Left renal cortex interstitium (tissue), 4 donors: ENCODE measurements at places on chromosomes 5 and 9. TPM values are rescaled to one million over a fixed set of nuclear protein-coding genes. Genes with fewer than 3 reads are reported as not detected.

DNA sequence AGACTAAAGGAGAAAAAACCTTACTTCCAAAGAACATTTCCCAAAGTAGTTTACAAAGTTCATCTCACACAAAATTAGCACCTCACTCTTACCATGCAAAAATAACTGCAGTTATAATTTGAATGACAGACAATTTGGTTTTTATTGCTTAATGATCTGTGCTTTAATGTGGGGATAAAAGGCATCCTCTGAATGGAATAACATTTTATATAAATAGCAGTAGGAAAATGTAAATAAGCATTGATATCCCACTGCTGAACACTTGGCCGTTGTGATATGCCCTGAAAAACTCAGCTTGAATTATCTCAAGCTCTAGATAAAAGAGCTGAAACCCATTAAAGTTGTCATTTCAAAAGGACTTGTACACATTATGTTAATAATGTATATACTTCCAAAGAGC lies 93.2 kb downstream of the OSMR start:
- no peak for DNase-seq

DNA sequence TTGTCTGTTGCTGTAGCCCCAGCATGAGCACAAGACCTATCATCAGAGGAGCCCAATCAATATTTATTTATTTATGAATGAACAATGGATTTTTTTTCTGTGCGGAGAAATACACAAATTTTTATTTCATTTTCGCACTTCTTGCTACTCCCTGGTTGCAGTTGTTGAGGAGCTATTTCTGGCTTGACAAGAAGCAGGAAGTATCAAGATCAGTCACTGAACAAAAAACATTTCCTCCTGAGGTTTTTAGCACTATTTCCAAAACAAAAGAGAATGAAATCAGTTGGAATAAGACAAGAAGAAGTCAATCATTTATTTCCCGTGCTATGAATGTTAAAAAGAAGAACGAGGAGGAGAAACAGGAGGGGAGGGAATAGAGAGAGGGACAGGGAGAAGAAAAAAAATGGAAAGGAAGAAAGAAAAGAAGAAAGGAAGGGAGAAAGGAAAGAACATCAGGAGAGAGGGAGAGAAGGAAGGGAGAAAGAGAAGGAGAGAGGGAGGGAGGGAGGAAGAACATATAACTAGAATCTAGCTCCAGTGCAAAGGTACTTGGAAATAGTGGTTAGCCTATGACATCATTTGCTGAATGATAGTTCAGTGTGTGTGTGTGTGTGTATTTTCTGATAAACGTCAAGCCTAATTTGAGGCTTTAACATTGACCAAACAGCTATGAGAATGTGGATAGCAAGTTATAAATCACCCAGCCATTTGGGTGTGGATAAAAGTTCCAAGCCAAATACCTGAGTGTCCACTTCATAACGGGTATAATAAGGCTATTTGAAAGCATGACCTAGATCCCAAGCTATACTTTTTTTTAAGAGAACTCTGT lies 586.0 kb downstream of the EBF1 start:
- DNase-seq = no peak

DNA sequence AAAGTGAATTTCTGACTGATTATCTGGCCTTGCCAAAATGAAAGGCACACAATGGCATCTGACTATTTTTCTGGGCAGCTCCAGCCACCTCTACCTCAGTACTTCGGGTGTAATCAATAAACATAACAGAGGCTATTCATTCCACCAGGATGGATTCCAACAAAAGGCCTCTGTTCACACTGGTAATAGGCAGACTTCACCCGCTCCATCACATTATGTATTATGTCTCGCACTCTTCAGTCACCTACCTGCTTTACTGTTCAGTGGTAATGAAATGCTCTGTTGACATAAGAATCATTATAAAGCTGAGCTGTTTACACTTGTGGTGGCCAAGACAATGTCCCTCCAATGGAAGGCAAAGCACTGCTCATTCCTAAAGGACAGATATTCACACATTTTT lies 1333.7 kb upstream of the WWC1 start:
- DNase-seq = no peak

DNA sequence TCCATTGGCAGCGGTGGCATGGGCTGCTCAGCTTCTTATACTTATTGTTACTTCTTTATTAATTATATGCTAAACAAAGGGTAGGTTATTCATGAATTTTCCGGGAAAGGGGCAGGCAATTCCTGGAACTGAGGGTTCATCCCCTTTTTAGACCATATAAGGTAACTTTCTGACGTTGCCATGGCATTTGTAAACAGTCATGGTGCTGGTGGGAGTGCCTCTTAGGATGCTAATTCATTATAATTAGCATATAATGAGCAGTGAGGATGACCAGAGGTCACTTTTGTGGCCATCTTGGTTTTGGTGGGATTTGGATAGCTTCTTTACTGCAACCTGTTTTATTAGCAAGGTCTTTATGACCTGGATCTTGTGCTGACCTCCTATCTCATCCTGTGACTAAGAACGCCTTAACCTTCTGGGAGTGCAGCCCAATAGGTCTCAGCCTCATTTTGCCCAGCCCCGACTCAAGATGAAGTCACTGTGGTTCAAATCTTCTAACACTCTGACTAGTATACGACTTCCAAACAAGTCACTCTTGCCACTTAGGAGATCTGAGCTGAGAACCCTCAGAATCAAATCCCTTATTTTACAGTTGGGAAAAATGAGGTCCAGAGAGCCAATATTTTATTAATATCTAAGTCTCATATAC lies 237.5 kb downstream of the TRIM32 start:
- DNase-seq = no peak

SLC25A2 gene
- polyA plus RNA-seq = not detected

GRCh38 chr9:70285246-70285645 lies 26.5 kb downstream of the SMC5 start:
- peak; percentile 21 for DNase-seq

SAPCD2 gene
- 5.5 TPM for polyA plus RNA-seq

DNA sequence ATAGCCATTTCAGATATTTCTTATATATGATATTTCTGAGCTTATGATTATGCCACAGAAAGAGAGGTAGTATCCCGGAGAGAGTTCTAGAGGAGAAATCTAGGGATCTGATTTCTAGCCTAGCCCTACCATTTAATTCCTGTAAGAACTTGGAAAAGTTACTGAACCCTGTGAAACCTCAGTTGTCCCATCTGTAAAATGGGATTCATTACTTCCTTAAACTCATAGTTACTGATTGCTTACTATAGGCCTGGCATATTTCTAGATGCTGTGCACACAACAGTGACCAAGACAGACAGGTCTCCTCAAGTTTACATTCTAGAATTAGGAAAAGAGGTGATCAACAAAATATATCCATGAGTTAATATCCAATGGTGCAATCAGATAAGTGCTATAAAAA lies 30.8 kb upstream of the SMAD5 start:
- DNase-seq = no peak

- DNase-seq = no peak
These were observed 154.8 kb downstream of the PAX5 start for GRCh38 chr9:36878986-36879982.

- no peak for DNase-seq
These were observed 320.9 kb downstream of the DMAC1 start for GRCh38 chr9:7478646-7479045.

DNA sequence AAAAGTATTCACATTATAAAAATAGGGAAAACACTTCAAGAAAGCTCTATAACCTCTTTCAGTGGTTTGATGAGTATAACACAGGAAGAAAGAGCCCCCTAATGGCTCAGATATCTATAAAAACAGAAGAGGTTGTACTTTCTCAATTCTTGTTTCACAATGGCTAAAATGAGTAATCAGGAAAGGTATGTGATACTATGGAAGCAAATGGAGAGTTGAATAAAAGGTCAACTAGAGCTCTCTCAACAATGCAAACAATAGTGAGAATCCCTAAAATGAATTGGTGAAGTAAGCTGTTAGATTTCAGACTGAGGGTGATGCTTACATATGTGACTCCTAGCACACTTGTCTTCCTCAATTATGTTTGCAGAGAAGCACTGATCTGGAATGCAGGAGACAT lies 584.6 kb upstream of the CDH18 start:
- DNase-seq = no peak

FBLL1 gene
- polyA plus RNA-seq = 0.65 TPM

DNA sequence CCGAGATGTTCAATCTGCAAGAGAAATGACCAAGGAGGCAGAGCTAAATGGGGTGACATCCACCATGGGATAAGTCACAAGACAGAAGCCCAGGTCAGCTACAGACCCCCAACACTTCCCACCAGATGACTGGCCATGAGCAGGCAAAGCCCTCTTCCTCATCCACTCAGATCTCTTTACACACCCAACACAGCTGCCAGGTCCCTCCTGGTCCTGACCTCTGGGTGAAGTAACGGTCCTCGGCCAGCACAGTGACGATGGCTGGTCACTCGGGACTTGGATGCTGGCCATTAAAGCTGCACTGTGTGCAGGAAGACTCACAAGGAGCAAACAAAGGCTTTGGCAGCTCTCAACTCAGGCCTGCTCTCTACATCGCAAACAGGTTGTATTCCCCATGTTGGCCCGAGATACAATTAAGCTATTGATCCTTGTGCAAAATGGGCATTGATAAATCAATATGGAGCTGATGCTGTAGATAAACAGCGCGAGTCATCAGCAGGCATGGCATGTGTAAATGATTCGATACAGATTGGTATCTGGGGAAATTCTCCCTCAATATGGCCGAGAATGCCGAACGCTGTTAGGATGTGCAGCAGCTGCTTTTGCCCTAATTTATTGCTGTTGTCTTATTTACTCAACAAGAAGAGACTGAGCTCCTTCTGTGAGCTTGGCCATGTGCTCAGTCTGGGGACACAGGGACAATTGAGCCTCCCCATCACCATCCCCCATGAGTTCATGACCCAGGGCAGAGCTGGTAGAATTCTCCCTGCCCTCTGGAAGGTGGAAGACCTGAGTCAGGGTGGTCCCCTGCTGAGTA lies 98.7 kb downstream of the C5orf15 start:
- no peak for DNase-seq

GRCh38 chr9:28101509-28101908 lies 528.2 kb upstream of the C9orf72 start:
- no peak for DNase-seq

GRCh38 chr5:16552666-16553343 lies 64.0 kb downstream of the RETREG1 start:
- no peak for DNase-seq

OR1J2 gene
- not detected for polyA plus RNA-seq

DNA sequence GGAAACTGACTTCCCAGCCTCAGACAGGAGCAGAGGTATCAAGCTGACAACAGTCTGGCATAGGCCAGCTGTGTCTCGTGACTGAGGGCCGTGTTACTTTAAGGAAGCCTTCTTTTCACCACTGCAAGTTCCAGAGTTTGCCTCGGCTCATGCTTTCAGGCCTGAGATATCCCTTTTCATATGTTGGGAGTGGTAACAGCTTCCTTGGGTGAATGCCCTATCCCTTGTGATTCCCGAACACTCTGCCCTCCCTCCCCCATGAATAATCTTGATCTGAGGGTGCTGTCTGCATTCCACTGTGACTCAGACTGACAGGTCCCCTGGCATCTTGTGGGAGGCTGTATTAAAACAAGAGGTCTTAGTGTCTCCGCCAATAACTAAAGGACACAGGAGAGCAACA lies 49.7 kb upstream of the ARL15 start:
- DNase-seq = no peak

GRCh38 chr9:121727295-121728020 lies 76.0 kb downstream of the DAB2IP start:
- DNase-seq = no peak

DNA sequence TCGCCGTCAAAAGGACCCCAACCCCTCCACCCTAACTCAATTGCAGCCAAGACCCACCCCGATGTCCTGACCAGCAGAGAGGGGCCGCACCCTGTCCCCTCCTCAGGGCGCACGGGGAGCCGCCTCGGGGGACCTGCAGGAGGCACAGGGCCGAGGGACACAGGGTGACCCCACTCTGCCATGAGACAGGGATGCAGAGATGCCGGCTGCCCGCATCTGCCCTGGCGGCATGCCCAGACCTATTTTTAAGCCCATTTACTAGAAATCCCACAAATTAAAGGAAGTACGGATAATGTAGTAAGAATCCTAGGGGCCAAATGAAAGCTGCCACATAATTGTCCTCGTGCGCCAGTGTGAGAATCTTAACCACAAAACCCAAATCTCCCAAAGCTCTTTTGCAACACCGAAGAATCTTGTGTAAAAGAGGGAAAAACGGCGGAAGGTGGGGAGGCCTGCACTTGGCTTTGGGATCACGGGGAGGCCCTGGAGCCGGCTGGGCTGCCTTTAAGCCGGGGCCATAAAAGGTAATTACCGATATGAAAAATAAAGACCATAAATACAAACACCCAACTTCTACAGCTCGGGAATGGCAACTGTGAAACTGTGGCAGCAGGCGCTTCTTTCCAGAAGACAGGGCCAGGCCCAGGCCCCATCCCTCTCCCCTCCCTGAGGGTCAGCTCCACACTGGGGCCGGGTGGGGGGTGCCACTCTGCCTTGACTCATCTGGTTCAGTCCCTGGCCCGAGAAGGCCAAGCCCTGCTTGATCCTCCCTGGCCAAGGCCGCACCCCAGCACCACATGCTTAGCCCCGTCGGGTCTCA lies 35.0 kb downstream of the NACC2 start:
- DNase-seq = no peak

DNA sequence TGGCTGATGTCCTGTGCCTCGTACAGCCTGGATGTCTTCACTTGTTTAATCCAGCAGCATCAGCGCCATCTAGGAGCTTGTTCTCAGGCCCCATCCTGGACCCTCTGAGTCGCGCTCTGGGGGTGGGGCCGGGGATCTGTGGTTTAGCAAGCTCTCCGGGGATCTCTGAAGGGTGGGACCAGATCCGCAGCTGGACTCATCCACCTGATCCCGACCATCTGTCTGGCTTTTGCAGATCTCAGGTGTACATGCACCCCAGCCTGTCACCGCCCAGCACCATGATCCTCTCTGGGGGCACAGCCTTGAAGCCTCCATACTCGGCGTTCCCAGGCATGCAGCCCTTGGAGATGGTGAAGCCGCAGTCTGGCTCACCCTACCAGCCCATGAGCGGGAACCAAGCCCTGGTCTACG lies 15.1 kb upstream of the POMT1 start:
- no peak for DNase-seq

- DNase-seq = no peak
These were observed at the start of gene TLX3 for GRCh38 chr5:171308453-171309275. Gene TLX3, plus strand, starts transcription at chr5:171309248. Its CDS starts 118 bp downstream, at chr5:171309366.

GRCh38 chr9:76573905-76574760 lies 115.2 kb downstream of the GCNT1 start:
- DNase-seq = no peak

CCDC180 gene
- polyA plus RNA-seq = 8.9 TPM

TLR4 gene
- 6.8 TPM for polyA plus RNA-seq

DNA sequence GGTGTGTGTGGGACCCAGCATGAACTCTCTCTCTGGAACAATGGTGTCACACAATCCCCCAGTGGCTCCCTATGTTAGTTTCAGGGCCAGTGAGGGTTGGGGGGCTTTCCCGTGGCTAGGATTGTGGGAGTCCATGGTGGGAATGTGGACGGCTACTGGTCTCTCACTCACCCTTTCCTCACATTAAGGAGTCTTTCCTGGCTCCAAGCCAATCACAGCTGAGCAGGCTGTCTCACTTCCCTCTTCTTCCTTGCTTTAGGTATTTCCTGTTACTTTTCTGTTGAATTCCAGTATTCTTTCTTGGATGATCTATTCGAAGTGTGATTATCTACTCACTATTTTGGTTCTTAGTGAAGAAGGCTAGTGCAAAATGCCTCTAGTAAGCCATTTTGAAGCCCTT lies 324.4 kb upstream of the MPDZ start:
- DNase-seq = no peak

- no peak for DNase-seq
These were observed 6.6 kb upstream of the CCDC187 start for GRCh38 chr9:136310273-136311030.

GRCh38 chr5:5739490-5739945 lies 317.0 kb downstream of the ICE1 start:
- no peak for DNase-seq

GRCh38 chr5:14229181-14229580 lies 86.0 kb downstream of the TRIO start:
- DNase-seq = no peak
